ENCODE measurements at places on chromosomes 1 and 21.
A peak's percentile ranks its signal among the peaks of the same experiment; 100 is the strongest.

GRCh38 chr1:227893949-227894721, 53.6 kb downstream of the WNT9A start:
- DNase-seq: peak; percentile 41

GRCh38 chr1:32398401-32398800, 4.2 kb upstream of the BSDC1 start:
- no peak for DNase-seq

DNA sequence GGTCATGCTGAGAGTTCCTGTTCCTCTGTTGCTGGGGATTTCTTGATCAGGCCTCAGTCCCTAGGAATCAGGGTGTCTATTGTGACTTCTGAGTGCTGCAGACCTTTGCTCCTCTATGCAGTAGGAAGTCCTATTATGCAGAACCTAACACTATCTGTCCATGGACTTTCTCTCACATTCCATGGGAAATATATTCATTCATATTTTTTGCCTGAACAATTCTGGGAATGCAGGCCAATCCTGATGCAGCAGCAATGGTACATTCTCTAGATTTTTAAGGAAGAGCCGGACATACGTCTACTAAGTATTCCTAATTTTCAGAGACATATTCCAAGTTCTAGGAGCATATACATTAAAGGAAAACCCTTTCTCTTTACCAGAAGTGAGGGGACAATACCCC, 61.1 kb upstream of the C1orf87 start:
- no peak for DNase-seq

GRCh38 chr1:118898712-118899111, 89.4 kb downstream of the TBX15 start:
- no peak for DNase-seq

DNA sequence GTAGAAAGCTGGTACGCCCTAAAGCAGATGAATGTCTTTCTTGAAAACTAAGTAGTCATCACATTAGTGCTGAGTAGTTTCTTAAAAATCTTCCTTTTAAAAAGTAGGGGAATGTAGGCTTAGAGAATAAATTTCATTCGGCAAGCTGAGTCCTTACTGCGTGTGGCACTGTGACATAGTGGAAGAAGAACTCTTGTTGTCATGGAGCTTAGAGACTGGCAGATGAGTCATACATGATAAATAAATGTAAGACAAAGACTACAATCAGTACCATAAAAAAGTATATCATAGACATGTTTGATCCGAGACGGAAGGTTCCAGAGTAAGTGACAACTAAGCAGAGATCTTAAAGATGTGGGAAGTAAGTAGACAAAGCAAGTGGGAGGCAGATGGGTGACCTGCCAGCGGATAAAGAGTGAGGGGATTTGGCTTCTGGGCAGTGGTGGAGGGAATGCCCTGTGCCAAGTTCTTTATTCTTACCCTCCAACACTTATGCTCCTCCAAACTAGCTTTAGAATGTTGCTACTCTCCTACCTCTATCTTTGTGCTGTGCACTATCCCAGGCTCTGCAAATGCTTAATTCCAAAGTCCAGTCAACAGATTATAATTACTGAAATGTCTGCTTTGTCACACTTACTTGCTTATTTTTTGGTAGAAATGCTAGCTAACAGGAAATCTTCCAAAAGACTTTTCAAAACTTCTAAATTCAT, 608.5 kb upstream of the USP24 start:
- no peak for DNase-seq

GRCh38 chr21:27425172-27425571, 458.3 kb upstream of the ADAMTS5 start:
- DNase-seq: no peak

DNA sequence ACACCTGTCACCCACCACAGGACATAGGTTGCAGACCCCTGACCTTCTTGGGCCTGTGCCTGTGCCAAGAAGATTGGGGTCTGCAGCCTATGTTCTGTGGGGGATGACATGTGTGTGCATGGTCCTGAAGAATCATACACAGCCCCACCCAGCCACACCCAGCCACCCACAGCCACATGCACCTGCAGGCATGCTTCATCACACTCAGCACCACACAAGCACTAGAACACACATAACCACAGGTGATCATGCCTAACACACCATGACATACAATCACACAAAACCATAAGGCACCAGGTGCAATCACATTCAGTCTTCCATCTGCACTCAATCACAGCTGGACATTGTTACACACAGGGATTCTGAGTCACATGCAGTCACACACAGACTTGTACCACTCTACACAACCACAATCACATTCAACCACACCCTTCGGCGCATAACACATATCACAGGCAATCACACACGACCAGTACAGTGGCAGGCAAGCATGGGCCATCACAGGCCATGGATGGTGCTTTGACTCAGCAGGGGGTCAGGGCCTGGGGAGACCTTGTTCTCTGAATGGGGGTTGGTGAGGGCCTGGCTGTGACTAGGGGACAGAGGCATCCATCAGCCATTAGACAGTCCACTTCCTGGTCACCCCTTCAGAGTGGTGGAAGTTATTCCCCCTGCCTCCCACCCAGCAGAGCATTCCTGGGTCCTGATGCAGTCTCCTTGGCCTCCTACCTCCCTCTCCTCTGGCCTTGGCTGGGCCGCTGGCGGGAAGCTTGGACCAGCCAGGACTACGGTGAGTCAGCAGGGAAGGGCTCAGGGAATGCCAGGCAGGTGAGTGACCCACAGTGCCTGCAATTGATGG, 44.3 kb upstream of the EPS8L3 start:
- peak; percentile 30 for DNase-seq

GRCh38 chr1:215022741-215023141, 59.8 kb upstream of the KCNK2 start:
- no peak for DNase-seq

DNA sequence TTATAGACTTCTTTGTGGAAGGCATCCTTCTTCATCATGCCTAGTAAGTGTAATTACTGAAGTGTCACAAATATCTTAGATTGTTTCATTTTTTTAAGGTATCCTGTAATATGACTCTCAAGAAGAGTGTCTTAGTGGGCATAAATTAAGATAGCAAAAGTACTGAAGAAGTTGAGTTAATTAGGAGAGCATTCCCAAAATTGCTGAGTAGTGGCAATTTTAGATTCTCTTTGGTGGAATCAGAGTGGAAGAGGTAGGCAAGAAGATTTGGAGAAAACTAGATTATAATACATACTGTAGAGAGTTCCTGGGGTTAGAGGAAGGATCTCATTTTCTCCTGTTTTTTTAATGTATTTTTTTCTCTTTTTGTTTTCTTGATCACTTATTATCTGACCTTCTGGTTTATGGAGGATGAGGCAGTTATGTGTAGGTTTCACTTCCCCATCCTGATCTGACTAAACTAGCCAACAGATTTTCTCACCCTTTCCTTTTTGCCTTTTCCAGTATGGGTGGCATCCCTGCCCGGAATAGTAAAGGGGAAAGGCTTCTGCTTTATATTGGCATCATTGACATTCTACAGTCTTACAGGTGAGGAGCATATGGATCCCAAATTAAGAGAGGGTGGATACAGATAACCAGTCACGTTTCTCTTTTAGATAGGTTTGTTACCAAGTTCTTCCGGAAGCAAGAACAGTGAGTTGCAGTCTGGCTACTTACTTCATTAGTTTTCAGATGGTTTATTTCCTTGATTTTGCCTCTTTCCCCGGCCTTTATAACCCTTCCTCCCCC, 16.7 kb upstream of the PSMD4 start:
- no peak for DNase-seq
